Esophagus mucosa (tissue), 1 donor: ENCODE measurements at places on chromosomes 1 and 21. TPM values are rescaled to one million over a fixed set of nuclear protein-coding genes. Genes with fewer than 3 reads are reported as not detected.

DNA sequence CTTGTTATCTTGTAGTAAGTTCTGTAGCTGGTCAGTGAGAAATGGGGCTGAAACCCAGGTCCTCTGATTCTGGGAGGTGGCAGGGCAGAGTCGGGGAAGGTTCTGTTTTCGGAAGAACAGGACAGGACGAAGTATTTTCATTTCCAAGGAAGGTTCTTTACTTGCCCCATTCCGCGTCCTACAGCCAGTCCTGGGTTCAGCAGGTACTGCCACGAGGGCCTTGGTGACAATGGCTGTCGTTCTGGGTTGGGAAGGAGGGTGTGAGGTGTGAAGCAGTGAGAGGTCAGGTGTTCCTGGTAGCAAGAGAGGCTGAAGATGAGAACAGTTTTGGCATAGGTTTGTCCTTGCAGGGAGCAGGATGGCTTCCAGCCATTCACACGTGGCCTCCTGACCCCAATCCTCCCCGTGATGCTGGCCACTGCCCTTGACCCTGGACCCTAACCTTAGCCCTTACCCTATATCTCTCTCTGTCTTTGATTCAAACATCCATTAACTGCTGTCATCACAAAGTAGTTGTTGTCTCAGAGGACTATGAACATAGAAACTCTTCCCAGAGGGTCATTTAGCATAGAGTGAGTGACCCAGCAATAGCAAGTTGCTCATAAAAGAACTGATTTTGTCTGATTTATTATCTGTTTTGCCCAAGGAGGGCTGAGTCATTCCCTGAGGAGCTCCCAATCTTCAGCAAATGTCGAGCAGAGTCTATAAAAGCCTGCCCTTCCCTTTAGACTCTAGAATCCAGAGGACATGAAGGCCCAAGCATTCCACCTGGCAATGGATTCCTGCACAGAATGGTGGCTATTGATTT is 25.0 kb downstream of the VASH2 start:
- no peak for ATAC-seq

GRCh38 chr1:50930965-50931737 is 28.9 kb downstream of the FAF1 start:
- ATAC-seq = no peak

- ATAC-seq = no peak
Observed at GRCh38 chr1:149978547-149979023, 31.9 kb downstream of the OTUD7B start.

The NEGR1 gene
- total RNA-seq = 0.16 TPM

The GSTM1 gene
- not detected for total RNA-seq

DNA sequence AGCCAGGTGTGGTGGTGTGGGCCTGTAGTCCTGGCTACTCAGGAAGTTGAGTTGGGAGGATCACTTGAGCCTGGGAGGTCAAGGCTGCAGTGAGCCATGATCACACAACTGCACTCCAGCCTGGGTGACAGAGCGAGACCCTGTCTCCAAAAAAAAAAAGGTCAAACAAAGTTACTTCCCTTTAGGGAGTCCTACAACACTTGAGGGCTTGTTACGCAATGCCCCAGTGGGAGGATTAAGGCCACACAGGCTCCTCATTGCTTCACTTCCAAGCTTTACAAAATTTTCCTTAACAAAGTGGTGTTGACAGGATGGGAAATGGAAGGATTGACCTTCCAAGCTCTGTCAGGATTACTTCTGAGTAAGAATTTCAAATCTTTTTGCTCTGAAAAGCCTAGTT is 6.2 kb upstream of the EXTL1 start:
- ATAC-seq = peak; percentile 33
